ENCODE measurements at places on chromosomes 6 and 20.

- no peaks in the 10 kb centered on the region for H3K36me3 ChIP-seq
- DNase-seq = no peak
- H3K4me3 ChIP-seq = no peak overlapping the region
- no peaks in the 10 kb centered on the region for H3K4me1 ChIP-seq
Observed at GRCh38 chr6:146904596-146904995, 299.6 kb upstream of the STXBP5 start.

- no peaks in the 10 kb centered on the region for H3K4me1 ChIP-seq
- no peak overlapping the region for H3K27ac ChIP-seq
- H3K36me3 ChIP-seq = no peaks in the 10 kb centered on the region
- no peak for DNase-seq
Observed at GRCh38 chr6:11043378-11043960, 636 bp downstream of the ELOVL2 start.

DNA sequence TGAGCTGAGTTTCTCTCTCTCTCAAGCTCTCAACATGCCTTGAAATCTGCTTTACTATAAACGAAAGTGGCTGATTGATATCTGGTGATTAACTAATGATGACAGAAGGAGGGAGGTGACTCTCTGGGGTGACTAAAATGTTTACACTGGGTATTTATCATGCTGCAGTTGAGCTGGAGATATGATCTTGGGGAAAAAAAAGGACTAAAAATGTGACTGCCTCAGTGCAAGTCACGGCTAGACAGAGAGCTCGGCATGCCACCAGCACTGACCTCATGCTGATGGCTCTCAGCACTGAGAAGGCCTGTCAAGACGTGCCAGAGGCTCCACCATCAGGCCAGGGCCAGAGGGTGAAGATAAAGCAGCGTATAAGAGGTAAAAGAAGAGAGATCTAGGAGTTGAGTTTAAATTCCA lies 103.1 kb upstream of the SPACA1 start:
- no peaks in the 10 kb centered on the region for H3K27me3 ChIP-seq
- no peaks in the 10 kb centered on the region for H3K4me1 ChIP-seq
- no peaks in the 10 kb centered on the region for H3K36me3 ChIP-seq
- H3K4me3 ChIP-seq = no peak overlapping the region

- no peak for DNase-seq
- H3K27me3 ChIP-seq = no peaks in the 10 kb centered on the region
- H3K4me1 ChIP-seq = no peaks in the 10 kb centered on the region
Observed at GRCh38 chr6:125910527-125910926, 46.0 kb upstream of the HINT3 start.

DNA sequence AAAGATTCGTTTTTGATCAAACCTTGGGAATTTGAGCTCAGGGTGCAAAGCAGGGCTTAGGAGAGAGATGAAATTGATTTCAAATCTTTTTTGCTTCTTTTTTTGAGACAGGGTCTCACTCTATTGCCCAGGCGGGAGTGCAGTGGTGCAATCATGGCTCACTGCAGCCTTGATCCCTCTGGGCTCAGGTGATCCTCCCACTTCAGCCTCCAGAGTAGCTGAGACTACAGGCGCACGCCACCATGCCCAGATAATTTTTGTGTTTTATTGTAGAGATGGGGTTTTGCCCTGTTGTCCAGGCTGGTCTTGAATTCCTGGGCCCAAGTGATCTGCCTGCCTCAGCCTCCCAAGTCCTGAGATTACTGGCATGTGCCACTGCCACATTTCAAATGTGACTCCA lies 58.7 kb downstream of the DOK5 start:
- H3K27me3 ChIP-seq = no peaks in the 10 kb centered on the region
- no peaks in the 10 kb centered on the region for H3K4me1 ChIP-seq
- no peak overlapping the region for H3K27ac ChIP-seq
- H3K36me3 ChIP-seq = no peaks in the 10 kb centered on the region

GRCh38 chr6:132400555-132400882 lies 756 bp downstream of the MOXD1 start:
- no peaks in the 10 kb centered on the region for H3K27me3 ChIP-seq
- peak overlapping the region; percentile 88 for H3K4me3 ChIP-seq
- no peak overlapping the region for H3K27ac ChIP-seq
- DNase-seq = no peak
- peaks cover 24% of the 10 kb centered on the region for H3K4me1 ChIP-seq

GRCh38 chr6:157811476-157812173 lies 11.4 kb upstream of the SNX9 start:
- no peak overlapping the region for H3K4me3 ChIP-seq
- no peaks in the 10 kb centered on the region for H3K36me3 ChIP-seq
- peaks cover 71% of the 10 kb centered on the region for H3K27me3 ChIP-seq
- no peak for DNase-seq

Measured in MM.1S (cell line).